ENCODE measurements at places on chromosomes 5 and 9. TPM values are rescaled to one million over a fixed set of nuclear protein-coding genes. Genes with fewer than 3 reads are reported as not detected.

ZNF618 gene
- total RNA-seq = 0.12 TPM

TNC gene
- 1.2 TPM for total RNA-seq

SPATA31A3 gene
- total RNA-seq = not detected

CYLC2 gene
- total RNA-seq = not detected

SGCD gene
- not detected for total RNA-seq

GRCh38 chr5:79961716-79962574, 29.1 kb downstream of the MTX3 start:
- DNase-seq = no peak
- H3K4me3 ChIP-seq = no peak overlapping the region
- H3K36me3 ChIP-seq = no peaks in the 10 kb centered on the region
- peaks cover 34% of the 10 kb centered on the region for H3K4me1 ChIP-seq
- no peak overlapping the region for H3K27ac ChIP-seq

- H3K4me3 ChIP-seq = no peak overlapping the region
- DNase-seq = no peak
- H3K27me3 ChIP-seq = peaks cover under 1% of the 10 kb centered on the region
- H3K27ac ChIP-seq = no peak overlapping the region
- no peaks in the 10 kb centered on the region for H3K36me3 ChIP-seq
These were observed 153.3 kb downstream of the ESM1 start for GRCh38 chr5:54832045-54832444.

- no peaks in the 10 kb centered on the region for H3K4me1 ChIP-seq
- no peak within 1 kb of the TSS for H3K4me3 ChIP-seq
- no peaks in the 10 kb centered on the region for H3K27me3 ChIP-seq
These were observed at the start of gene DNAH5 for GRCh38 chr5:13944560-13945199. Gene DNAH5, minus strand, starts transcription at chr5:13944688. Its CDS starts 250 bp downstream, at chr5:13944438.

GRCh38 chr5:77305956-77306355, 95.5 kb downstream of the PDE8B start:
- no peak for DNase-seq
- no peak overlapping the region for H3K4me3 ChIP-seq
- H3K36me3 ChIP-seq = no peaks in the 10 kb centered on the region
- no peaks in the 10 kb centered on the region for H3K27me3 ChIP-seq
- H3K27ac ChIP-seq = no peak overlapping the region

- DNase-seq = no peak
- H3K27me3 ChIP-seq = peaks cover 22% of the 10 kb centered on the region
- H3K27ac ChIP-seq = no peak overlapping the region
- no peak overlapping the region for H3K4me3 ChIP-seq
- H3K36me3 ChIP-seq = no peaks in the 10 kb centered on the region
- peaks cover 2% of the 10 kb centered on the region for H3K4me1 ChIP-seq
These were observed 10.8 kb upstream of the SLC9A3 start for GRCh38 chr5:534743-535671.

GRCh38 chr5:10315824-10316509, 8.3 kb upstream of the CMBL start:
- DNase-seq = no peak
- H3K27me3 ChIP-seq = peaks cover 2% of the 10 kb centered on the region
- no peak overlapping the region for H3K4me3 ChIP-seq
- no peaks in the 10 kb centered on the region for H3K36me3 ChIP-seq
- peaks cover 7% of the 10 kb centered on the region for H3K4me1 ChIP-seq

DNA sequence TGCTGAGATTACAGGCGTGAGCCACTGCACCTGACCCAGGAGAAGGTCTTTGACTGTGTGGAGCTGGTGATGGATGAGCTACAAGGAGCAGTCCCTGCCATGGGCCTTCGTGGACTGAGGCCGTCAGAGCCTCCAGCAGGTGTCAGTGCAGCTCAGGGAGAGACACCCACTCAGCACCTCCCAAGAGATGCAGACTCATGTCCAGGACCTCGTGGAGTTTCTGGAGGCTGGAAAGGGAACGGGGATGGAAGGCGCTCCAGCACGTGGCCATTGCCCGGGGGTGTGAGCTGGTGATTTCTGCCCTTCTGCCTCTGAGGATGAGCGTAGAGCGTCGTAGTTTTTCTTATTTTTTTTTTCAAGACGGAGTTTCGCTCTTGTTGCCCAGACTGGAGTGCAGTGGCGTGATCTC, 9.5 kb downstream of the TOR4A start:
- H3K27ac ChIP-seq = peak overlapping the region; percentile 24
- no peaks in the 10 kb centered on the region for H3K4me1 ChIP-seq
- no peak overlapping the region for H3K4me3 ChIP-seq
- peak; percentile 49 for DNase-seq
- peaks cover 4% of the 10 kb centered on the region for H3K27me3 ChIP-seq

GRCh38 chr9:16207161-16207560, 654.3 kb downstream of the CCDC171 start:
- H3K27ac ChIP-seq = no peak overlapping the region
- no peaks in the 10 kb centered on the region for H3K4me1 ChIP-seq
- H3K36me3 ChIP-seq = no peaks in the 10 kb centered on the region
- H3K27me3 ChIP-seq = no peaks in the 10 kb centered on the region
- no peak overlapping the region for H3K4me3 ChIP-seq
- DNase-seq = no peak

DNA sequence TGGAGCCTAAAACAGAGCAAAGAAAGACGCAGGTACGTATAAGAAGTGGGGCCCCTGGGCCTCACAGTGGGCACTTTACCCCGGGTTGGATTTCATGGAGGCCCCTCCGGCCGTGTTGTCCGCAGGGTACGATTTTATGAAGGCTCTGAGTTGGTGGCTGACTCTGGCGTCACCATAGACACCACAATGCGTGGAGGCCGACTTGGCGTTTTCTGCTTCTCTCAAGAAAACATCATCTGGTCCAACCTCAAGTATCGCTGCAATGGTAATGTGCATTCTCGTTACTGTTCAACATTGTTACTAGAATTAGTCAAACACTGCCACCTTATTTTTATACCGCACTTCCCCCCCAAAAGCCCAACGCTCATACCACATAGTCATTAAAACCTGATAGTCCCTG, 47.1 kb downstream of the THBS4 start:
- H3K4me3 ChIP-seq = no peak overlapping the region
- no peaks in the 10 kb centered on the region for H3K27me3 ChIP-seq
- no peak for DNase-seq
- H3K36me3 ChIP-seq = no peaks in the 10 kb centered on the region
- H3K27ac ChIP-seq = no peak overlapping the region
- H3K4me1 ChIP-seq = peaks cover 11% of the 10 kb centered on the region
